ENCODE measurements at places on chromosomes 7 and 10. TPM values are rescaled to one million over a fixed set of nuclear protein-coding genes. Genes with fewer than 3 reads are reported as not detected.

ACHE gene
- polyA plus RNA-seq: 2.6 TPM

DNA sequence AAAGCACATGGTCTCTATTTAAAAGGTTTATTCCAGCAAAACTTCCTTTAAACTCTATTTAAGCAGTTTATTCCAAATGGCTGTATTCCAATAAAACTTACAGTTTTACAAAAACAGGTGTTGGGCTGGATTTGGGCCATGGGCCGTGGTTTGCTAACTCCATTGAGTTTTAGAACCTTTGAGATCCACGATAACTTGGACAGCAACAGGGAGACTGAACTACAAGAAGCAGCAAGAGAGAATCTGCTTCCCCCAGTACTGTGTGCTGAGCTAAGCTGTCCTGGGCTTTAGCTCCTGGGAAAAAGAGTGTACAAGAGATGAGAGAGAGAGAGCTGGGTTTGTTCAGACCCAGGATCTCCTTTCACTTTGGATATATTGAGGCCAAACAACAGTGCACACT, 204.0 kb upstream of the CELF2 start:
- no peak for DNase-seq

- DNase-seq: no peak
These were observed 32.8 kb downstream of the ADCY1 start for GRCh38 chr7:45606931-45607330.

GRCh38 chr10:111018021-111018420, 58.8 kb upstream of the ADRA2A start:
- DNase-seq: no peak

GRCh38 chr7:30911561-30911969, at the start of gene AQP1:
TSS of gene AQP1 (plus strand) at chr7:30911853. CDS start at chr7:30911910, 57 bp downstream.
- DNase-seq: peak; percentile 85

SPDYE8 gene
- polyA plus RNA-seq: 0.87 TPM

- DNase-seq: no peak
These were observed 532.4 kb downstream of the INHBA start for GRCh38 chr7:41170466-41170865.

DNA sequence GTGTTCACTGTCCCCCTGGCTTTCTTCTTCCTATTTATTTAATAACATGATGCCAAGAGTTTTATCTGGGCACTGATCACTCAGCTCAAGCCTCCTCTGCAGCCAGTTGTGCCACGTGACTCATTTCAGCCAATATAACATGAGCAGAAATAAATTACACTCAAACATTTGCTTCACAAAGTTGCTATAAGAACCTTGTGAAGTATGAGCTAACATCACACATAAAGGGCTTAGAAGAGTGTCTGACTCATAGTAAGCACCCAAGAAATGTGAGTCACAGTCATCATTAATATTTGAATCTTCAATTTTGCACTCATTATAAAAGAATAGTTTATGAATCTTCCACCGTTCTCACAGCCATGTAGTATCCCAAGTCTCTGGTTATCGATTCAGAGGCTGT, 414.6 kb upstream of the NPVF start:
- no peak for DNase-seq

FKBP6 gene
- 0.74 TPM for polyA plus RNA-seq

GRCh38 chr10:51876503-51876902, 177.1 kb upstream of the CSTF2T start:
- DNase-seq: no peak

DNA sequence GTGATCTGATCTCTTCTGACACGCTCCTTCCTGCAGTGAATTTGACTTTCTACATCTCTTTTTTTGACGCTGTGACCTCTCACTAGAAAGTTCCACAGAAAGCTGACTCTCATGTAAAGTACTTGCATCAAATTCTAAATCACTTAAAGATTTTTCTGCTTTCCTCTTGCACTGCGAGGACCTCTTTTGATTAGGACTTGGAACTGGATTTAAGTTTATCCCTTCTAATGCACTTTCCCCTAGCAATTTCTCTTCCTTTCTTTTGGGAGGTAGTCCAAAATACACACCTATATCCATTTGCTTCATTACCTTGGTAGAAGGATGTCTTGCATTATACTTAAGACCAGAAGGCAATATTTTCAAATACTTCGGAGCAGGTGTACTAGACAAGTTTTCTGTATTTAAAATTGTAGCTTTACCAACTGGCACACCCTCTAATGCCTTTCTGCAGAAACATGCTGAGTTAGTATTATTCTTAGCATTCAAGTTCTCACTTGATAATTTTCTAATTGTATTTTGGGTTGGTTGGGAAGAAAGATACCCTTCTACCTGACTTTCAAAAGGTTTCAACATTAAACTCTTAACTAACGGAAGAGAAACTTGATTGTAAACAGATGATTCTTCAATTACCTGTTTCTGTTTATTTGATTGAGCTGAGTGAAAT, 4.6 kb downstream of the DCLRE1A start:
- no peak for DNase-seq

PCLO gene
- 6.2 TPM for polyA plus RNA-seq

CYP3A5 gene
- polyA plus RNA-seq: 19.6 TPM

AS3MT gene
- 11.5 TPM for polyA plus RNA-seq

- DNase-seq: no peak
These were observed 141.5 kb upstream of the EEPD1 start for GRCh38 chr7:36011588-36011965.

DNA sequence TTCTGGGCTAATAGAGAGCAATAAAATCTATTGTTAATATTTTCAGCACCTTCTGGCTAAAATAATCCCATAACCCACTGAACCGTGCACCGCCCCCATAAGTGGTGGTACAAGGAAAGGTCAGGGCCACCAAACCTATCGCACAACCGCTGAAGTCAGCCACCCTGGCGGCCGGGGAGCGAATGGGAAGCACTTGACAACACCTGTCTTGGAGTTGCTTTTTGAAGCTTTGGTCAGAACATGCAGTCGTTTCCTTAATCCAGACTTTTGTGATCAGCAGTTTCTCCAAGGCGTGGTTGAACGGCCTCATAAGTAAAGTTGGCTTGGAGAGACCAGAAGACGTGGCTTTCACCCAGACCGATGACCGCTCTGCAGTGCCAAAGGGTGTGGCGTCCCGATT, 97.4 kb downstream of the DNAJB6 start:
- no peak for DNase-seq

PIK3CG gene
- polyA plus RNA-seq: 3.4 TPM

LDB3 gene
- 27.1 TPM for polyA plus RNA-seq

- DNase-seq: no peak
These were observed 38.7 kb downstream of the NRF1 start for GRCh38 chr7:129650056-129650758.

DNA sequence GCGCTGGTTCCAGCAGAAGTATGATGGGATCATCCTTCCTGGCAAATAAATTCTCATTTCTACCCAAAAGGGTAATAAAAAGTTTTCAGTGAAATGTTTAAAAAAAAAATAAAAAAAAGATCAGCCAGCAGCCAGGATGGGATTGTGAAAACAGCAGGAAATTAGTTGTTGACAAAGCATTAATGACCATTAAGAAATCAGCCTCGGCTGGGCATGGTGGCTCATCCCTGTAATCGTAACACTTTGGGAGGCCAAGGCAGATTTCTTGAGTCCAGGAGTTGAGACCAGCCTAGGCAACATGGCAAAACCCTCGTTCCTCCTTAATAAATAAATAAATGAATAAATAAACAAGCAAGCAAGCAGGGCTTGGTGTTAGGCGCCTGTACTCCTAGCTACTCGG, 82.6 kb downstream of the PTEN start:
- no peak for DNase-seq

- no peak for DNase-seq
These were observed 49.7 kb downstream of the ZMYND11 start for GRCh38 chr10:184911-185310.

- no peak for DNase-seq
These were observed 5.3 kb downstream of the EN2 start for GRCh38 chr7:155463114-155463811.

FLNC gene
- polyA plus RNA-seq: 16.2 TPM

LLCFC1 gene
- polyA plus RNA-seq: 0.32 TPM

- no peak for DNase-seq
These were observed 60.0 kb downstream of the ENO4 start for GRCh38 chr10:116909307-116909706.
